BJ (cell line): ENCODE measurements at places on chromosomes 1 and 21.
A peak's percentile ranks its signal among the peaks of the same experiment; 100 is the strongest.

- no peak for DNase-seq
Measured at GRCh38 chr1:194629011-194629410, 1442.6 kb upstream of the B3GALT2 start.

DNA sequence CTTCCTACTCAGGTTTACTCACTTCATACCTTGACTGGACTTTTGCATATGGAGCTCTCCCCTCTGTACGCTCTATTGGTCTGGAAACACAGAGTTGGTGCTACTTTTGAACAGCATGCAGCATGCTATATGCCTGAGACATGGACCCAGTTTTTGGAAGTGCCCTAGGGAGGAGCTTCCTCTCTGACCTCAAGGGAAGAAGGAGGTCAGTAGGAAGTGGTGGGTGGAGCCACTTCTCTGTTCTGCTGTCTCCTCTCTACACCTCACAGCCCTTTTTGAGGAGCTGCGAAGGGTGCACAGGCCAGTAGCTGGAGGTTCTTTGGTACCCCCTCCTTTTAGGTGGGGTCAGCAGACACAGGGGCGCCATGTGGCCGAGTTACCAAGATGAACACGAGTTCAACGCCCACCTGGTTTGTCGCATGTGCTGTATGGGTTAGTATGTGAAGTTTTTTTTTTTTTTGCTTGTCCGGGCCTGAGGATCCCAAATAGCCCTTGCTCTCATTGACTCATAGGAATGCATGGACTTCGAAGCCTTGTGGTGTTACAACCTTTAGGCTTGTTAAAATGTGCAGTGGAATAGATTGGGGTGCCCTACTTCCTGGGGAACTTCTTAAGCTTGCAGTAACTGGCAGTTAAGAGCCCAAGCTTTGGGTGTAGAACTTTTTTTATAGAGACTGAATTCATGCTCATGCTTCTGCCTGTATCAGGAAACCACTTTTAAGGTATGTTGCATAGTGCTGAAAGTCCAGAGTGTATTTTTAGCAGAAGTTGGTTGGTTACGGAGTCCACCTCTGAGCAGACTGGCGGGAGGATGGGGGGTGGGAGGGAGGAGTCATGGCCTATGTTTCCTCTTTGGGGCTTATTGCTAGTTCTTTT, 10.7 kb downstream of the MACF1 start:
- no peak for DNase-seq

DNA sequence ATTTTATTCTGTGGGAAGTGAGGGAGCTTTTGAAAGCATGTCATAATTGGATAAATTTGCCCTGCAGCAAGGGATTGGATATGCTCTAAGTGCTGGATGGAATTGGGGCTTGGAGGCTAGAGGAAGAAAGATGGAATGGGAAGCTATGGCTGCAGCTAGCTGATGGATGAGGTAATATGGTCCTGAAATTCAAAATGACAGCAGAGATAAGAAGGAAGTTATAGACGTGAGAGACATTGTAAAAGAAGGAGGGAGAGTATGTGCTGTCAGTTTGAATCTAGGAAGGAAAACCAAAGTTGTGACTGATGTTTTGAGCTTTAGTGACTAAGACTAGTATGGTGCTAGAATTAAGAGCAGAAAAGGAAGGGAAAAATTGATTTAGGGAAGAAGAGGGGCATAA, 299.9 kb upstream of the SPAG17 start:
- DNase-seq: no peak

DNA sequence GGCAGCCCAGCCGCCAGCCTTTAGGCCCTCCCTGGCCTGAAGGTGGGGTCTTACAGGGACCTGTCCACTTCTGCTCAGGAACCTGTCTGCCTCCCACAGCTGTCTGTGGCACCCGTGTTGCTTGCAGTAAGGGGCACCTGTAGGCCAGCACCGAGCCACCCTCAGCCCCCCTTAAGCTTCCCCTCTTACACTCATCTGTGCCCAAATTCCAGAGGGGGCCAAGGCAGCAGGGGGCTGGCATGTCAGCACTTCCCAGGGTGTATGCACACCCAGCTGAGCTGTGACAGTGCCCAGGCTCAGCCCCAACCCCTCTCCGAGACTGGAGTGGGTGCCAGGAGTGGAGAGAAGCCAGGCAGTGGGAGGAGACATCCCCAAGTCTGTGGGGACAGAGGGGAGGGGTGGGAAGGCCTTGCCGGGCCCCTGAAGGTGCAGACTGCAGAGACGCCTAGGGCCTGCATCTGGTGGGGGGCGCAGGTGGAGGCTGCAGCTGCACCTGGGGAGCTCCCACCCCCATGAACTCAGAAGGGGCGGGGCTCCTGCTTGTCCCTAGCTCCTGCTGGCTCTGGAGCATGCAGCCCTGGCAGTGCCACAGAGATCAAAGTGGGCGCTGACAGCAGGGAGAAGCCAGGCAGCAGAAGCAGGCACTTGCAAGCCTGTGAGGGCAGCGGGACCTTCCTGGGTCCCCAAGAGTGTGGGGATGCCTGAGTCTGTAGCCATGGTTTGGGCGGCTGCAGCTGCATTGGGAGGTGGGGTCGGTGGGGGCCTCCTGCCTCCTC, 5.4 kb upstream of the SLC2A7 start:
- no peak for DNase-seq

DNA sequence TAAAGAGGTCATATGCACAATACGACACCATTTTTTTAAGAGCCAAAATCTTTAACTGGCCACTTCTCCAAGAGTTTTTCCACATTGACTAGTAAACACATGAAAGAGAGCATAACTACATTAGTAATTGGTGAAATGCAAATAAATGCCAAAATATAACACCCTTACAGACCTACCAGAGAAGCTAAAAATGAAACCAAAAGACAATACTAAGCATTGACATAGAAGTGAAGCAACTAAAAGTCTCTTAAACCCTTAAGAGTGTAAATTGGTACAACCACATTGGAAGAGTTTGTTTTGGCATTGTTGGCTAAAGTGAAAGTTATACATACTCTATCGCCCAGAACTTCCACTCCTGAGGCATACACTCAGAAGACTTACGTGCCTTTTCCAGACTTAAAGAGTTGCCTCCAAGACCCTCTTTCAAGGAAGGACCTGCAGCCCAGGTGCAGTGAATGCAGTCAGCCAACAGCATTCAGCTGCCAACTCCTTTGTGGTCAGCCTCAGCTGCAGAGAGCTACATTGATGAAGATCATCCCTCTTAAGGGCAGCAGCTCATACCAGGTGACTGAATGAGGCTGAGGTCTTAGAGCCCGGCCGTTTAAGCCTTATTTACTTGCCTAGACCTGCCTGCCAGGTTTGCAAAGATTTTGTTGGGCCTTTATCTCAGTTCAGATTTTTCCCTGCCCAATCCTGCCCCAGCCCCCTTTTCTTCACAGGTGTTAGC, 839.1 kb upstream of the ADGRL2 start:
- DNase-seq: no peak

DNA sequence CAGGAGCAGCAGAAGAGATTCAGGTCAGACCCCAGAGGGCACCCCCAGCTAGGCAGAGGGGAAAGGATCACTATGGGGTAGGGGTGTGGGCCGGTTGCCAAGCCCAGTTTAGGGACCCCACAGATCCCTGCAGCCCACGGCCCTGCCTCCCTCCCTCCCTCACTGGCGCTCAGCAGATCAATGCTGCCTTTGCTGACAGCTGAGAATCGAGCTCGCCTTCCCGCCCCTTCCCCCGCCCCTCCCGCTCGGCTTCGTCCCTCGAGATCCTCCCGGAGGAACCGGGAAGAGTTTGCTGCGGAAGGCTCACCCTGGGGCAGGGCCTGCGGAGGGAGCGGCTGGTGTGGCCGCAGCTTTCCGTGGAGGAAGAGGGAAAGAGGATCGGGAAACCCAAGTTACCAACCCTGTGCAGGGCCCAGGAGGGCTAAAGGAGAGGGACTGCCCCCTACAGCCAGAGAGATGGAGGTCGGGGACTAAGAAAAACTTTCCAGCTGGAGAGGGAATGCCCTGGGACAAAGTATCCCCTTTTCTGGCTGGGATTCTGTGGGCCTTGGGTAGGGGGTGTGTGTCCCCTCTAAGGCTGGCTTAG, 1.1 kb upstream of the KCNQ4 start:
- DNase-seq: no peak

DNA sequence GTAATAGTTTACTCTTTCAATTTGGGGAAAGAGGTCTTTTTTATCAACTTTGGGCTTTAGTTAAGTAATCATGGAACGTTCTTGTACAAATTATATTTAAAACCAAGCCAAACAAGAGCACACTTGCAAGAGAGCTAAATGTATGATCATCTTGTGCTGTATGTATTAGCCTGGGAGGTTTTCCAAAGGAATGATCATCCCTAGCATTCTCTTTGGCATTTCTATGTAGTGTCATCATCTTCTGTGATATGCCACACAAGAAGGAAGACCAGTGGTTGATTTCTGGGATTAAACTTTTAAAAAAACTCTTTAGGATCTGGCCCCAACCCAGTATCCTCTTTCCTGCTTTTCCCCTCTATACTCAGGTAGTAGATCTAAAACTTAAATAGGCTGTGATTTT, 38.4 kb upstream of the KCNQ4 start:
- peak; percentile 26 for DNase-seq

GRCh38 chr1:117793413-117793812, 136.0 kb downstream of the GDAP2 start:
- no peak for DNase-seq

GRCh38 chr1:93352376-93352775, 6.7 kb downstream of the DR1 start:
- no peak for DNase-seq

GRCh38 chr21:29293495-29293894, 5.2 kb upstream of the BACH1 start:
- DNase-seq: no peak

DNA sequence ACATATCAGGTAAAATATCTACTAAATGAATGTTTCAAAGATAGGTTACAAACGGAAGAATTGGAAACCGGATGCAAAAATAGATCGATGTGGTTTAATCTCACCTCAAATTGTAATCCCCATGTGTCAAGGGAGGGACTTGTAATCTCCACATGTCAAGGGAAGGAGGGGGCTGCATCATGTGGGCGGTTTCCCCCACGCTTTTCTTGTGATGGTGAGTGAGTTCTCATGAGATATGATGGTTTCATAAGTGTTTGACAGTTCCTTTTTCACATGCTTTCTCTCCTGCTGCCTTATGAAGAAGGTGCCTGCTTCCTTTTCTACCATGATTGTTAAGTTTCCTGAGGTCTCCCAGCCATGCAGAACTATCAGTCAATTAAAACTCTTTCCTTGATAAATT, 408.7 kb upstream of the TMPRSS15 start:
- DNase-seq: no peak

DNA sequence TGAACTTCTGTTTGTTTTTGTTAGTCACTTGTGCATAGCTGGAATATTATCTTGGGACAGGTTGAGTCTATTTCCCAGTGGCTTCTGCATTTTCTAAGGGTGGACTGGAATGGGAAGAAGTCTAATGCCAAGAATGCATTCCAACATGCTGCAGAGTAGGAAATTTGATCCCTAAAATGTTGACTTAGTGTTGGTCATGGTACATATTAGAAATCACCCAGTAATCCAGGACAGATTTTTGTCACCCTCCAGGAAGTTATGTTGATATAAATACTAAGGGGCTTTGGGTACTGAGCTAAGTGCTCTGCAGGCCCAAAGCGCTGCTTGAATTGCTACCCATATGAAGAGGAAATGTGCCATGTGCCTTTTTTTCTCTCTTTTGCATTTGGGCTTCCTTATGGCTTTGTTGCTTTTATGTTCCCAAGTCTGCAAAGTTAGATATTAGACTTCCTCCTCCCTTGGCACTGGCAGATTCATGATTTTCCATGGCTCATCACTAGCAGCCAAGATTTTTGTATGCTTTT, 10.0 kb downstream of the ARID1A start:
- DNase-seq: peak; percentile 90

DNA sequence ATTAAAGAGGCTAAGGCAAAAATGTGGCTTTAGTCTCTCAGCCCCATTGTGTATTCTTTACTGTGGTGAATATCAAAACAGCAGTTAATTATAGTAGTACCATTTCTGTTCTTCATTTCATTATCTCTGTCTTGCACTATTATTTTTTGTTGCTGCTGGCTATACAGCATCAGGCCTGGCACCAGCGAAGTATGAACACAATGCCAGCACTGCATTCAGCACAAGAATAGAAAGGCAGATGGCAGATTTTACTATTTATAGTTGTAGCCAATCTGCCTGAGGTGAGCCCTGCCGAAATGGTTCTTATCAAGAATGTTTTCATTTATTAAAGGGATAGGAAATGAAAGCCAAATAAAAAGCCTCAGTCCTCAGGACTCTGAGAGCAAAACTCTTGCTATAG, 72.1 kb downstream of the GPR52 start:
- DNase-seq: no peak

GRCh38 chr21:42236693-42237092, 17.8 kb downstream of the ABCG1 start:
- no peak for DNase-seq

DNA sequence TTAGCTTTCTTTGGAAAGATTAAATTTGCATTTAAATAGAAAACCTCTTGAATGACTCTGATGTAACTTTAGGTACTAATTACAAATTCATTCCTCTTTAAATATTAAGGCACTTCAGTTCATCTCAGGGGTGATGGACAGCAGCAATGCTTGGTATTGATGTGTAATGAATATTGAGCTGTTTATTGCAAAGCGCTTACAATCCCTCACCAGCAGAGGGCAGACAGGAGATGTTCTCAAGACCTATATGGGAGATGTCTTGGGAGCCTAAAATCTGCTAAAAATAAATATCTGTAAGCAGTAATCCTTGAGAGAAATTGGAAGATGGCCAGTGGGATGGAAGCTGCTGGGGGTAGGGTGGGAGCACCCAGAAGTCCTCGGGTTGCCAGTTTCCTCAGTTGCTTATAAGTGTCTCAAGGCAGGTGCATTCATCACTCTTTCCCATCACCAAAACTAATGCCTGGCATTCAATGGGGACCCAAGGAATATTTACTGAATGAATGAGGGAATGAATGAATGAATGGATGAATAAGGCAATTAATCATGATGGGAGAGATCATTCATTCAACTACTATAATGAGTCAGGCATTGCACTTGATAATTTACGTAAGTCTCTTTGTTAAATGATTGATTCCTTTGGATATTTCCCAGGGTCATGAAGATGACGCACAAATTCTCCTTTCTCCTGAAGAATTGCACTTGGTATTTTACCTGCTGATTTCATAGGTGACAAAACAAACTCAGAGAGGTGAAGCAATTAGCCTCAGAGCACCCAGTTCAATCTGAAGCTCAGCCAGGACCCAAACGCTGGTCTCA, 2.3 kb downstream of the KLHDC8A start:
- DNase-seq: no peak
